Aorta (tissue), 5 donors: ENCODE measurements at places on chromosomes 5 and 9. TPM values are rescaled to one million over a fixed set of nuclear protein-coding genes. Genes with fewer than 3 reads are reported as not detected.
A peak's percentile ranks its signal among the peaks of the same experiment; 100 is the strongest.

Gene JAKMIP2
- total RNA-seq: 0.42 TPM

Gene HMMR
- not detected for total RNA-seq

Gene PCDHB10
- total RNA-seq: 3.6 TPM

DNA sequence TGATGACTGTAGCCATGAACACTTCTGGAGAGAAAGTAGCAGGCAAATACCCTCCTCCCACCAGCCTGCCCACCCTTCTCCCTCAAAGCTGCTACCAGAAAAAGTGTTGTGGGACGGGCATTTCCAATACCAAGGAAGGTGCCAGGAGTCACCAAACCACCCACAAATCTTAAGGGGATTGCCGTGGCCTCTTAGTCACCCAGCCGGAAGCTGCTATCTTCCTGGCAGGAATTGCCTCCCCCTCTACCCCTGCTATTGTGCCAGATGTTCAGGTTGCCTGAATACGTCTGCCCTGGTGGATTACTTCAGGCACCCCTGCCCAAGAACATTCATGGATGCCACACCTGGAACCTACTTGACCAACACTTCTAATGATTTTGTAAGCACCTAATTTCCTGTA lies 156.1 kb downstream of the TTC39B start:
- no peak overlapping the region for H3K27ac ChIP-seq
- no peaks in the 10 kb centered on the region for H3K36me3 ChIP-seq
- no peaks in the 10 kb centered on the region for H3K27me3 ChIP-seq
- no peak overlapping the region for H3K4me3 ChIP-seq
- peaks cover 9% of the 10 kb centered on the region for H3K4me1 ChIP-seq

Gene SLC25A2
- total RNA-seq: 1.1 TPM

GRCh38 chr5:69331528-69332445 lies 814 bp downstream of the CCDC125 start:
- H3K27ac ChIP-seq: peak overlapping the region; percentile 30
- no peaks in the 10 kb centered on the region for H3K36me3 ChIP-seq
- no peaks in the 10 kb centered on the region for H3K27me3 ChIP-seq
- DNase-seq: no peak
- no peaks in the 10 kb centered on the region for H3K4me1 ChIP-seq

DNA sequence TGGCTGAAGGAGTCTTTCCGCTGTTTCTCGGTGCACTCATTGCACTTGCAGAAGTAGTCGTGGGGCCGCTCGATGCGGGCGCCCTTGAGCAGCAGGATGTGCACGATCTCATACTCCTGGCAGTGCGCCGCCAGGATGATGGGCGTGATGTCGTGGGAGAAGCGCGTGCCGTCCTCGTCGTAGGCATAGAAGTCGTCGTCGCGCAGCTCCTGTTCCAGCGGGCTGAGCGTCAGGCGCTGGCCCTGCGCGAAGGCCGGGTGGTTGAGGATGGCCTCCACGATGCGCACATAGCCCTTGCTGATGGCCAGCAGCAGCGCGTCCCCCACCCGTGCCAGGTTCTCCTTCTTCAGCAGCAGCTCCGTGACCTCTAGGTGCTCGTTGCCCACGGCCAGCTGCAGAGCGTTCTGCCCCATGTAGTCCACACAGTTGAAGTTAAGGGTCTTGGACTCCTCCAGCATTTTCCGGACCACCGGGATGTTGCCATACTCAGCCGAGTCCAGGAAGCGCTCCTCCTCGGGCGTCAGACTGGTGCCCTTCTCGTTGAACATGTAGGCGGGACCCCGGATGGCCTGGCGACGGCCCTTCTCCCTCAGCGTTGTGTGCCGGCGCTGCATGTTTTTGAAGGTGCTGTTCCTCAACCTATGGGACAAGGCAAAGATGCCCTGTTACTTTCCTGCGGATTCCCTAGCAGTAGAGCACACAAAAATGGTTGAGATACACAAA lies 8.4 kb downstream of the TRPC7 start:
- no peak overlapping the region for H3K4me3 ChIP-seq
- peak; percentile 72 for DNase-seq
- H3K4me1 ChIP-seq: no peaks in the 10 kb centered on the region
- no peak overlapping the region for H3K27ac ChIP-seq
